ENCODE measurements at places on chromosomes 4 and X.

- no peak for DNase-seq
Observed at GRCh38 chr4:62015043-62015739, 815.1 kb downstream of the ADGRL3 start.

GRCh38 chrX:7582191-7582590, 260.8 kb upstream of the VCX start:
- no peak for DNase-seq

DNA sequence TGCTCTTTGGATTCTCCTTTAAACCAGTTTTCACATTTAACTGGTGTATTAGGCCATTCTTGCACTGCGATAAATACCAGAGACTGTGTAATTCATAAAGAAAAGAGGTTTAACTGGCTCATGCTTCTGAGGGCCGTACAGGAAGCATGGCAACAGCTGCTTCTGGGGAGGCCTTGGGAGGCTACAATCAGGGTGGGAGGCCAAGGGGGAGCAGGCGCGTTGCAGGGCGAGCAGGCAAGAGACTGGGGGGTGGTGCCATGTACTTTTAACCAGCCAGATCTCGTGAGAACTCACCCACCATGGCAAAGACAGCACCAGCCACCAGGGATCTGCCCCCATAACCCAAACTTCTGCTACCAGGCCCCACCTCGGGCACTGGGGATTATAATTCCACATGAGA, 38.1 kb downstream of the RNF212 start:
- DNase-seq, result no peak

DNA sequence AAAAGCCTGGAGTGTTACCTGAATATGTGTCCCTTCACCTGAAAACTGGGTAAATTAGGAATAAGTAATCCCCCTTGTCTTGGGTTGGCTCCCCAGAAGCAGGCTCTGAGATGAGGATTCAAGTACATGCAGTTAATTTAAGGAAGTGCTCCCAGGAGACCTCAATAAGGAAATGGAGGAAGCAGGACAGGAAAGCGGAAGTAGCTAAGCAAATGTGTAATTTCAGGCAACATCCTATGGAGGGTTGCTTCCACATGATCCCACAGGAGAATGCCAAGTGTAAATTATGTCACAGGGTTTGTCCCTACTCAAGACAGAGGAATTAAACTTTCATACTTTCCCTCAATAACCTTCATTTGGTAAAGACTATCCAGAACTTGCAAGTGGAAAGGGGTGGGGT, 48.1 kb upstream of the ARHGEF6 start:
- DNase-seq, result no peak

GRCh38 chrX:115892056-115892708, 278.4 kb upstream of the AGTR2 start:
- DNase-seq, result peak; percentile 54

DNA sequence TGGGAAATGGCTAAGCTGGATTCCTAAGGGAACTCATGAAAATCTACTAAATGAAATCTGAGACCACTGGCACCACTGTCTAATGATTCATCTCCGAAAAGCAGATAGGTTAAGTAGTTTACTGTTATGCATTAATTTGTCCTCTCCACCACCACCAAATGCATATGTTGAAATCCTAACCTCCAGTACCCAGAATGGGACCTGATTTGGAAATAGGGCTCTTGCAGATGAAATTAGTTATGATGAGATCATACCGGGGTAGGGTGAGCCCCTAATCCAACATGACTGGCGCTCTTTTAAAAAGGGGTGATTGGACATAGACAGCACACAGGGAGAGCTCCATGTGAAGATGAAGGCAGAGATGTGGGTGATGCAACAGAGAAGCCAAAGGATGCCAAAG, 124.9 kb upstream of the GUCY1A1 start:
- no peak for DNase-seq

GRCh38 chrX:24168807-24169206, 19.3 kb downstream of the ZFX start:
- no peak for DNase-seq

- peak; percentile 42 for DNase-seq
Observed at GRCh38 chr4:150010525-150011126, 67.6 kb upstream of the DCLK2 start.

DNA sequence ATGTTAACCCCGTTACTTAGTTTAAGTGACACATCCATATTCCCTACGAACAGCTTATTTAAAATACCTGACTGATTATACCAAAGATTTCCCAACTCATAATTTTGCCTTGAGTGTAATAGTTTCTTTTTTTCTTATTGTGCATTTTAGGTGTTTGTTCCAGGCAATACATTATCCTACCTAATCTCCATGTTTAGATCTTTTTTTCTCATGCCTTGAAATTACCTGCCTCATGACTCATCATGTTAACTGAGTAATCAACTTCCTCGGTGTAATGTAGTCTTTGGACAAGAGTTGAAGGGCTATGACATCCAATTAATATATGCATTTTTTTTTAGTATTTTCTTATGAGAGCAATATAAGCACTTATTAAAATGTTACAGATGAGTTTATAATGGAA, 228.7 kb upstream of the ANKRD50 start:
- DNase-seq, result no peak

DNA sequence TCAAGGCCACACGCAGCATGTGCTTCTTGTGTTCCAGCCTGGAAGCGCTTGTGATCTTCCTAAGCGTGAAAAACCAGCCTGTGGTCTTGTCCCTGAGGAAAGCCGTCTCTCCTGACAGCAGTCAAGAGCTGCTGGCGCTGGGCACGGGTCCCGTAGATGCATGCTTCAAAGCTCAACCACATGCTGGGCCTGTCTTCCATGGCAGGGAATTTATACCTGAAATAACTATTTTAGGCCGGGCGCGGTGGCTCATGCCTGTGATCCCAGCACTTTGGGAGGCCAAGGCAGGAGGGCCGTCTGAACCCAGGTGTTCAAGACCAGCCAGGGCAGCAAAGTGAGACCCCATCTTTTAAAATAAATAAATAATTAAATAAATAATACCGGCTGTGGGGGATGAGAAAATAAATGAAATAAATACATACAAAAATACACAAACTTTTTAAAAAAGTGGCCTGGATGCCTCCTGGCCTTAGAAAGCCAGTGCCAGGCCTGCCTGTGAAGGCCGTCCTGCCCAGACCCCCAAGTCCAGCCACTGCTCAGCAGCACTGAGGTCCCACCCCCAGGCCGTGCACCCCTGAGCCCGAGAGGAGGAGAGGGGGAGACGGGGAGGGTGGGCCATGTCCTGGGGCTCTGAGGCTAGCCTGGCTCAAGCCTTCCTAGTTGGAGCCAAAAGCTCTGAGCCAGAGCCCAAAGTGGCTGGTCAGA, 10.4 kb downstream of the LRPAP1 start:
- DNase-seq, result no peak

GRCh38 chrX:149830192-149830873, 48.6 kb downstream of the MAGEA9 start:
- no peak for DNase-seq

- DNase-seq, result no peak
Observed at GRCh38 chr4:183300070-183300469, 20.0 kb downstream of the CLDN22 start.

DNA sequence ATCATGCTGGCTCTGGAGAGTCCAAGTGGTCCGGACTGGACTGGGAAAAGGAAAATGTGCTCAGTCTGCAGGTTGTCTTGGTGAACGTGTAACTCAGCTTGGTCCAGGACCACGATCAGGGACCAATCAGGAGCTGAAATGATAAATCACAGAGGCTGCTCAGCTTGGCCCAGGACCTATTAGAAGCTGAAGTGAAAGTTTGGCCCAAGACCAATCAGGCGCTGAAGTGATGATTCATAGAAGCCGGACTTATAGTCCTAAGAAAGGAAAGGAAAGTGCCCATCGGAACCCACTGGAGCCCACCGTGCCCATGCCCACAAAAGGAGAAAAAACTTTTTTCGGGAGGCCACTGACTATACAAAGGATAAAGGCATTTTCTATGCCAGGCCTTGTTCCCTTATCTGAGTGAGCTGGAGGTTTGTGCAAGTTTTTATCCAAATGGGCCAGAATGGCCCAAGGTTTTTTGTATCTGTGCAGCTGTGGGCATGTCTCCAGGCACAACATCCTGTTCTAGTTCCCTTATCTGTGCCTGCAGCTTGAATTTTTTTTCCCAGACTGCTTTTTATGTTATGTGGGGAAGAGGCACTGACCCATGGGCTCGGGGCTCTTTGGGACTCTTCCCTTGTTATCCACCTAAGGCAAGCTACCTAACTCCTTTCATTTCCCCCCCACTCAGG, 194.4 kb downstream of the FAM133A start:
- DNase-seq, result no peak

- no peak for DNase-seq
Observed at GRCh38 chr4:154858166-154858565, 77.1 kb downstream of the RBM46 start.
